Neuronal stem cell (in vitro differentiated cells): ENCODE measurements at places on chromosomes 4 and X.

GRCh38 chr4:23070848-23071570 is 378.3 kb downstream of the GBA3 start:
- DNase-seq: no peak

GRCh38 chr4:84634961-84635360 is 52.0 kb downstream of the CDS1 start:
- no peak for DNase-seq

GRCh38 chr4:153045111-153045982 is 109.2 kb downstream of the FHDC1 start:
- no peak for DNase-seq

GRCh38 chr4:176102414-176103063 is 36.9 kb downstream of the WDR17 start:
- DNase-seq: no peak

DNA sequence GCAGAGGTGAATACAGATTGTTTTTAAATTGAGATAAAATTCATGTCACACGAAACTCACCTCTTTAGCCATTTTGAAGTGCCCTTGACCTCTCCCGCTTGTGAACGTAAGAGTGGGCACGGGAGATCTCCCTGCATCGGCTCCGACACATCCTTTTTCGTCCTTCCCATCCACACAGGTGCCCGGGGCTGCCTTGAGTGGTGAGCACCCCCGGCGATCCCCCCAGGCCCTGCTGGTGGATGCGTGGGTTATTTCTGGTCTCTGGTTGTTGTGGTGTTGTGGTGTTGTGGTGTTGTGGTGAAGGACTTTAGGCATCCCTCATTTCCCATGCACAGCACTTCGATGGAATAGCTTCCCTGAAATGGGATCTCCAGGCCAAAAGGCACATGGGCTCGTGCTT is 46.1 kb downstream of the PSAPL1 start:
- DNase-seq: no peak

- DNase-seq: no peak
Observed at GRCh38 chr4:89539797-89540711, 232.5 kb upstream of the GPRIN3 start.

GRCh38 chr4:26233350-26233749 is 87.5 kb upstream of the RBPJ start:
- no peak for DNase-seq

DNA sequence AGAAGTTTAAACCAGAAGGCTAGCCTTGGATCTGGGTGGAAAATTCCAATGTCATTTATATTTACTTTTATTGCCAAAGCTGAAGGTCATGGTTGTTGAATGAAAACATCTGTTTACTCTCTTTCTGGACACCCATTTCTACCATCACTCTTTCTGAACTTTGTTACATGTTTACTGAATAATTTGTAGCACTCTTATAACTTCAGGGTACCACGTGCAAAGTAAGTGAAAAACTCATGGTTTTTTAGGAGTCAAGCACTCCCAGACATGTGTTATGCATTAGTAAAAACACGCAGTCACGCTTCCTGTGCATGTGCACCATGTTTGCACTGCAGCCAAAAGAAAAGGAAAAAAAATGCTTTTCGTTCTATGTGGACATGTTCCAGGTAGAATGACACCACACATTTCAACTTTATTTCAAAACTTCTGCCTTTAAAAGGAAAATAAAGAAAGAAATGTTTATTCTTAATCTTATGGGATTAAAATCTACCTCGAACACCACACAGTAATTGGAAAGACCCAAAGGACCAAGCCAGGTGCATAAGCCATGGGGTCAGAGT is 31.4 kb upstream of the ADH1C start:
- DNase-seq: no peak

- peak; percentile 3 for DNase-seq
Observed at GRCh38 chrX:80876877-80877276, 67.2 kb upstream of the BRWD3 start.

DNA sequence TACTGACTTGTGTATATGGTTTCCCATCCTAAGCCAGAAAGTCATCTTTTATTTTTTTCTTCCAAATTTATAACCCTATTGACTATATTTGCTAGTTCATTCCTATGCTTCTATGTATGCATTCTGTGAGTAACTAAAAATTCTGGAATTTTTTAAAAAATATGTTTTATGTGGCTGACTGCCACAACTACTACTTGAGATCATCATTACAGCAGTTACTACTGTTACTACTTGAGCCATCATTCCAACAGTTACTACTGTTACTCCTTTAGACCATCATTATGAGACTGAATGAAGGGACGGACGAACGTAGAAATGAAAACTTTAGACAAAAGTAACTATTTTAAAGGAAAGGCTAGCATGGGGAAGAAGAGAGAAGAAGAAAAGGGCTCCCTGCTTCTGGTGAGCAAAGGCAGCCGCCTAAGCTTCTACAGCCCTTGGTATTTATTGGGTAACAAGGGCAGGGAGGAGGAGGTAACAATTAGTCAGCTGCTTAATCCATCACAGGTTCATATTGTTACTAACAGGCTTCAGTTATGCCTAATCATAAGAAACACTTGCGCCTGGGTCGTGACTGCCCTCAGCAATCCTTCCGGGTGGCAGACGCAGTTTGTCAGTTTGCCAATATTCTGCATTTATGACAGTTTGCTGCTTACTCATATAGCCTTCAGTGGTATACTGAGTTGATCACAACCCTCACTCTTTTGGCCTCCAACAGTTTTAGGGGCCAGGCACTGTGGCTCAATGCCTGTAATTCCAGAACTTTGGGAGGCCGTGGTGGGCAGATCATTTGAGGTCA is 80.4 kb downstream of the PDLIM5 start:
- DNase-seq: no peak

- no peak for DNase-seq
Observed at GRCh38 chrX:12956704-12957534, 18.0 kb upstream of the TMSB4X start.

GRCh38 chrX:154074199-154074598 is 23.3 kb downstream of the MECP2 start:
- DNase-seq: no peak

DNA sequence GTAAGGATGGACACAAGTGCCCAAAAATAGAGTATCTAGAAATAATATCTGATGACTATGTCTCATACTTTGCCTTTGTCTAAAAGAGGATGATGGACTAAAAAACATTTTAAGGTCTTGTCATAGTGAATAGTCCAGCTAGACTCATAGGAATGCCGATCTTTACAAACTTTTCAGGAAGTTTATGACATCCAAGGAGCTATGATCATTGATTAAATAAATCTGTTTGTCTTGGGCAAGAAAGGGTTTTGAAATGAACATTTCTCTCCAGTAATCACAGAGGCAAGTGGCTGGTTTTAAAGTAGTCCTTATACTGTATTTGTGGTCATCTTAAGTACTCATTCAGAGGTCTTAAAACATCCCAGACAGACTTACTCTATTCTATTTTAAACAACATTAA is 109.8 kb downstream of the MAPK10 start:
- DNase-seq: no peak

GRCh38 chrX:22032084-22032483 is at the start of gene PHEX:
TSS of gene PHEX (plus strand) at chrX:22032325. CDS start at chrX:22033006, 681 bp downstream.
- no peak for DNase-seq

DNA sequence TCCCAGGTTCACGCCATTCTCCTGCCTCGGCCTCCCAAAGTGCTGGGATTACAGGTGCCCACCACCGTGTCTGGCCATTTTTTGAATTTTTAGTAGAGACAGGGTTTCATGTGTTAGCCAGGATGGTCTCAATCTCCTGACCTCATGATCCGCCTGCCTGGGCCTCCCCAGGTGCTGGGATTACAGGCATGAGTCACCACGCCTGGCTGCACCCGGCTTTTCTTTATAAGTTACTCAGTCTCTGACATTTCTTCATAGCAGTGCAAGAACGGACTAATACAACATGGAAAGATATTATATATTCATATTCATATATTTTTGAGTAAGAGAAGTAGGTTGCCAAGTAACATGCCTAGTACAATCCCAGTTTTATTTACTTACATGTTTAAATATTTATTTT is 22.9 kb downstream of the SHROOM3 start:
- DNase-seq: no peak

DNA sequence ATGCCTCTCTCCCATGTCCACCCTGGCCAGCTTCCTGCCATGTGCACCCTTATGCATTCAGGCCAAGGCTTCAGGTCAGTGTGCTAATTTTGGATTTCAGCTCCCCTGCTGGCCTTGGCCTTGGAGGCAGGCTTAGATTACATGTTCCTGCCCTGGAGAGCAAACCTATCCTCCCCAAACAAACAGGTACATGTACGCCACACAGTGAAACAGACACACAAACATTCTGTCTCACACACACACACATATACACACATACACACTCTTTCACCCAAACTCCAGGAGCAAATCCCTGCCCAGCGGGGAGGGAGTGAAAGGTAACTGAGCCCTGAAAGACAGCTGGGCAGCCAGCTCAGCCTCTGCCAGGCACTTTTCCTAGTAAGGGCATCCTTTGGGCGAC is 62.7 kb upstream of the ARHGAP36 start:
- DNase-seq: no peak

GRCh38 chr4:44916411-44916810 is 190.1 kb upstream of the GNPDA2 start:
- no peak for DNase-seq

DNA sequence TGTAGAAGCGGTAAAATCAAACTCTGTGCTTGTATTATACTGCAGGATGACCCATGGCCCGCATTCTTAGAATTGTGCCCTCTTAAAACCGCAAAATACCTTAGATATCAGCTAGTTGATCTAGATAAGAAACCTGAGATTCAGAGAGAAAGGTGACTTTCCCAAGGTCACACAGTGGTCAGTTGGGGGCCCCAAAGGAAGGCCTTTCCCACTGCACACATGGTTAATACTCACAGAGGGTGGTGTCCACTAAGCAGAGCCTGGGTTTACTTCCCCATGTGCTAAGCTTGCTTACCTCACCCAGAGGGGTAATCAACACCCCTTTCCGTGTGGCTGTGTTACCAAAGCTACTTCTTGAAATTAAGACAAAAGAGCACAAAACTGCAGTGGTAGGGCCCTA is 66.3 kb downstream of the RBM47 start:
- DNase-seq: no peak

- no peak for DNase-seq
Observed at GRCh38 chr4:37001688-37002436, 242.7 kb upstream of the NWD2 start.

DNA sequence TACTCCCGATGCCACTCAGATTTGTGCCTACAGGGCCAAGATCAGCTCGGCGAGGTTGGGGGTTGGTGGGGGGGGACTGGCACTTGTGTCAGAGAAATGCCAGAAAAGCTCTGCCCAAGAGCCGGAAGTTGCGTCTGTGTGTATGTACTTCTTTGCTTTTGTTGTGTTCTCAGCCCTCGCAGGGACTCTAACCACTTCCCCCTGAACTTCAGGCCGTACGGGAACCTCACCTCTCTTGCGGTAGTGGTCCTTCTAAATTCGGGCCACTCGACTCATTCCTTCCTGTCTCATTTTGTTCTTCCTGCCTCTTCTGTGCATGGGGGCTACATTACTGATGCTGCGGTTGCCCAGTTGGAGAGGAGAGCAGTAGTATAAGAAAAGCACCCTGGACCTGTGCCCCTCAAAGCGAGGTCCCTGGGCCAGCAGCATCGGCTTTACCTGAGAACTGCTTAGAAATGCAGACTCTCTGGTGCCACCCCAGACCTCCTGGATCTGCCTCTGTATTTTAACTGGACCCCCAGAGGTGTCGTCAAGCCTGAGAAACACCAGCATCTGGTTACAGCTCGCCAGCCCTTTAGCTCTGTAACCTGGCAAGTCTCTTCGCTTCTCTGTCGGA is 146.3 kb upstream of the RPS6KA3 start:
- no peak for DNase-seq

GRCh38 chr4:98873059-98873458 is 55.9 kb downstream of the EIF4E start:
- no peak for DNase-seq

GRCh38 chr4:165709973-165710526 is 163.0 kb upstream of the TLL1 start:
- no peak for DNase-seq

DNA sequence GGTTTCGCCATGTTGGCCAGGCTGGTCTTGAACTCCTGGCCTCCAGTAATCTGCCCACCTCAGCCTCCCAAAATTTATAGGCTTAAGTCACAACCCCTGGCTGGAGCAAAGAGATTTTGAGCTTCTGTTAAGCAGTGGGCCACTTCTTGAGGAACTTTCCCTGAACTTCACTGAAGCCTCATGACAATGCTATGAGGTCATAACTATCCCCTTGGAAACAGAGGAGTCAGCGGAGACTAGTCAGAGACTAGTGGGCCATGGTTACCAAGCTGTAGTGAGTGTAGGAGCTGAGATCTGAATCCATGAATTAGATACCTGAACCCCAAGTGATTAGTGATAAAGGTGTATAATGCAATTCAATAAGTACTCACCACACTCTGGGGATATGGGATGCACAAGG is 145.1 kb upstream of the MSX1 start:
- no peak for DNase-seq

GRCh38 chr4:40243386-40243948 is 46.6 kb downstream of the RHOH start:
- DNase-seq: no peak

DNA sequence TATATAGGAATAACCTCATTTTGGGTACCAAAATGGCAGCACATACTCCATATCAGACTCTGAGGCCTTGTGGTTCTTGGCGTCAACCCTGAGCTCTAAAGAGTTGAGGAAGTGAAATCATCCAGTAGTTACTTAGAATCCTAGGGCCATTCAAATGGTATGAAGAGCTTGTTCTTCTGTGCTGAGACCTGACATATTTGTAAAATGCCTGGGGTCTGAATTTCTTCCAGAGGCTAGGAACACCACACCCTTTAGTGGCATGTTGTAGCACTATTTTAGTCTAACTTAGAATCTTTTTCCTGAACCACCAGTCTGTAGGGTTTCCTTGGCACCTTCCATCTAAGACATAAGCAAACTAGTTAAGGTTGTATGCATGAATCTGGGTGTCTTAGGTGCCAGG is 18.1 kb upstream of the GDPD2 start:
- no peak for DNase-seq

GRCh38 chrX:10938365-10938923 is 172.7 kb upstream of the HCCS start:
- no peak for DNase-seq

- no peak for DNase-seq
Observed at GRCh38 chr4:79611026-79611425, 203.0 kb upstream of the GK2 start.

GRCh38 chrX:93874554-93874953 is 200.5 kb downstream of the FAM133A start:
- peak; percentile 12 for DNase-seq

DNA sequence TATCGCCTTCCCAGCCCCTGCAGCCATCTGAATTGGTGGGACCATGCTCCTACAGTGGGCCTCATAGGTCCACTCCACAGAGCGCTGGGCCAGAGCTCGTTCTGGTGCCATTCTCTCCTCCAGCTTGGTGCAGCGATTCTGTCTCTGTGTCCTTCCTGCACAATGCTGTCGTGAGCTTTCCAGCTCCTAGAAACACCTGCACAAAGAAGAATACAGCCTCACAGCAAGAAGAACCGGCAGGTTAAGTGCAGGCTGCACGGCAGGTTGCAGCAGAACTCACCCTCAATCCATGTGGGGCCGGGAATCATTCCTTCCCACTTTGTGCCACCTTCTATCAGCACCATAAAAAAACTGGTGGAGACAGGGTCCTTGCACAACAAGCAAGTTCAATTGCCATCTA is 101.2 kb upstream of the ENPP6 start:
- no peak for DNase-seq
